ENCODE measurements at places on chromosomes 5 and 9.
A peak's percentile ranks its signal among the peaks of the same experiment; 100 is the strongest.

- DNase-seq = peak; percentile 25
These were observed 8.8 kb downstream of the SPRY4 start for GRCh38 chr5:142316051-142316450.

DNA sequence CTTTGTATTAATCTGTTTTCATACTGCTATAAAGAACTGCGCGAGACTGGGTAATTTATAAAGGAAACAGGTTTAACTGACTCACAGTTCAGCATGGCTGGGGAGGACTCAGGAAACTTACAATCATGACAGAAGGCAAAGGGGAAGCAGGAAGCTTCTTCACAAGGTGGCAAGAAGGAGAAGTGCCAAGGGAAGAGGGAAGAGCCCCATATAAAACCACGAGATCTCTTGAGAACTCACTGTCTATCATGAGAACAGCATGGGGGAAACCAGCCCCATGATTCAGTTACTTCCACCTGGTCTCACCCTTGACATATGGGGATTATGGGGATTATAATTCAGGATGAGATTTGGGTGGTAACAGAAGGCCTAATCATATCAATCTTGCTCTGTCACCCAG lies 60.9 kb upstream of the CHD1 start:
- DNase-seq = no peak

GRCh38 chr5:43075319-43076293 lies 35.5 kb upstream of the ANXA2R start:
- no peak for DNase-seq

GRCh38 chr5:126694403-126694802 lies 82.5 kb upstream of the LMNB1 start:
- no peak for DNase-seq

- no peak for DNase-seq
These were observed 8.9 kb upstream of the SH3TC2 start for GRCh38 chr5:149071756-149072155.

GRCh38 chr5:142308358-142308757 lies 16.5 kb downstream of the SPRY4 start:
- no peak for DNase-seq

DNA sequence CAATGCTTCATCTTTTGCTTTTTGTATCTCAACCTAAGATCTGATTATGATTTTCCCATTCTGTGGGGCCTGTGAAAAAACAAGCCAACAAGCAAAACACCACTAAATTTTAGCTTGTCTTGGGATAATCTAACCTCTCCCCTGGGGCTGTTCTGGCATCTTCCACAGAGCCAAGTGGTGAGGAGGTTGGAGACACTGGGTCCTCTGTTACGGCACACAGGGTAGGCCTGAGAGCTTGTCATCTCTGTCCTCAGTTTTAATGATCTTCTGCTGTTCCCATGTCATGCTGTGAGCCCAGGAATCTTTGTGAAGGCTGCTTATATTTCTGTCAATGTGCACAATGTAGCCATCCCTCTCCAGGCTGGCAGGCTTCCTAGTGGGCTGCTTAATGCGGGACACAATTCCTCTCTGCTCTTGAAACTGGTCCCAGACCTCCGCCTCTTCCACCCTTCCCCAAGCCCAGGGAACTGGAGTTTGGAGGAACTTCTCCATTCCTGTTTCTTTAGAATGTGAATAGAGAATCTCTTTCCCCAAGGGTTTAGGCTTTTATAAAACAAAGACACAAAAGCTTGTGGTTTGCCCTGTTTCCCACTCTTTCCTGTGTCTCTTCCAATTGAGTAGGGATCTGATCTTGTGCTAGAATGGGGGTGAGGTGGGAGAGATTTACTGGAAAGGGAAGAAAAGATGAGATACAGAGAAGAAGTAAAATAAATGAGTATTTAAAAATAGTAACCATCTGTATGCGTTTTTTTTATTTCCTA lies 30.9 kb upstream of the SEMA6A start:
- no peak for DNase-seq

GRCh38 chr9:95272830-95273229 lies 44.7 kb downstream of the FANCC start:
- DNase-seq = no peak

DNA sequence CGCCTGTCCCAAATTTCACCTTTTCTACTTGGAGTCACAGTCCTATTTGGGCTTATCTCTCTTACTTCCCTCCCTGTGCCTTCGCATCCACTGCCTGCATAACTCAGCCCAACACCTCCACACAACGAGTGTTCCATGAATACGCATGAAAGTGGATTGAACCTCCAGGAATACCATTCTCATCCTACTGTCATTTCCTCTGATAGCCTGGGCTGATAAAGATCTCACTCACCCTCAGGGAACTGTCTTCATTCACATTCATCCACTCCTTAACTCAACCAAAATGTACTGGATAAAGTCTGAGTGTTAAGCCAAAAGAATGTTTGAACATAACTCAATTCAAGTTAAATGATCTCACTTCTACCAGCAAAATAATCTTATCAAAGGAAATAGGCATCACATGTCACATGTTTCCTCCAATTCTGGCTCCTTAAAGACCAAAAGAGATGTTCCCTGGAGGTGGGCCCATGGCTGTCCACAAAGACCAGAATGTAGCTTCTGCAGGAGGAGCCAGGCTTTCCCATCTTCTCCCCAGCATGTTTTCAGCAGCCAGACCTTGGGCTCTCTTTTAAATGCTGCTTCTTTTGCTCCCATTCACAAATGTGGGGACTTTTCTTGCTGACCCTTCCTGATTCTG lies 28.4 kb upstream of the TRIO start:
- DNase-seq = no peak

GRCh38 chr5:127411381-127411780 lies 106.1 kb upstream of the PRRC1 start:
- DNase-seq = no peak

DNA sequence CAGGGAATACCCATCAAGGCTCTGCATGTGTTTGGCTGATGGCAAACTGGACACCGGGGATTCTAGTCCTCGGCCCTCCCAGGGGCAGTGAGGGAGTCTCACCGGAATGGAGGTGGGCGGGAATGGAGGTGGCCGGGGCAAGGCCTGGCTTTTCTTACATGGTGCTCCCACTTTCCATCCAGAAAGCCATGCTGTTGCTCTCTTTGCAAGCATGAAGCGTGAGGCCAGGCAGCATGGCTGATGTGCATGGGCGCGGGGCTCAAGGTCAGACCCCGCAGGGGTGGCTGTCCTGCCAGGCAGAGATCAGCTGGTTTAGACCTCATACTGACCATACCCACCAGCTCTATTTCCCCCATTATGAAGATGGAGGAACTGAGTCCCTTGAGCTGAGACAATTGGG lies 108.0 kb upstream of the PHYKPL start:
- no peak for DNase-seq

- DNase-seq = no peak
These were observed 1.3 kb downstream of the DENND1A start for GRCh38 chr9:123928533-123929176.

- DNase-seq = no peak
These were observed 10.9 kb downstream of the FAT2 start for GRCh38 chr5:151580239-151580638.

GRCh38 chr5:98836175-98836574 lies 62.7 kb downstream of the RGMB start:
- DNase-seq = no peak

Measured in activated naive CD4-positive, alpha-beta T cell treated with anti-CD3 and anti-CD28 coated beads, Interleukin-2, amount 10 ng/mL, durations not matched to agents 7 days and 5 days (primary cell).